ENCODE measurements at places on chromosomes 3 and 15. TPM values are rescaled to one million over a fixed set of nuclear protein-coding genes. Genes with fewer than 3 reads are reported as not detected.

SERPINI2 gene
- not detected for total RNA-seq

DNA sequence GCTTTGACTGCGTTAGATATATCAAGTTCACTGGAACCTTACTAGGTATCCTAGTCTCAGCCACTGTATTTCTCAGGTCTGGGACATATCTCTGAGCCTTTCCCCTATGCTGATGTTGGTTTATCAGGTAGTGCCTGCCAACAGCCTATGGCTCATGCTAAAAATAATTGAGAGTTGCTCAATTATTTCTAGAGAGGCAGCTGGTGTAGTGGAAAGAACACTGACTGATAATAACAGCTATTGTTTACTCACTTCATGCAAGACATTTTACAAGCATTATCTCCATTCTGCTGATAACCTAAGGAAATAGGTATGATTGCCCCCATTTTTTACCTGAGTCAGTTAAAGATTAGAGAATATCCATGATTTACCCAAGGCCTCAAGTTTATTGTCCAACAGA is 231.4 kb downstream of the LRRN1 start:
- no peak overlapping the region for H3K4me3 ChIP-seq
- no peaks in the 10 kb centered on the region for H3K27me3 ChIP-seq
- H3K4me1 ChIP-seq: no peaks in the 10 kb centered on the region
- H3K36me3 ChIP-seq: no peaks in the 10 kb centered on the region
- DNase-seq: no peak

DNA sequence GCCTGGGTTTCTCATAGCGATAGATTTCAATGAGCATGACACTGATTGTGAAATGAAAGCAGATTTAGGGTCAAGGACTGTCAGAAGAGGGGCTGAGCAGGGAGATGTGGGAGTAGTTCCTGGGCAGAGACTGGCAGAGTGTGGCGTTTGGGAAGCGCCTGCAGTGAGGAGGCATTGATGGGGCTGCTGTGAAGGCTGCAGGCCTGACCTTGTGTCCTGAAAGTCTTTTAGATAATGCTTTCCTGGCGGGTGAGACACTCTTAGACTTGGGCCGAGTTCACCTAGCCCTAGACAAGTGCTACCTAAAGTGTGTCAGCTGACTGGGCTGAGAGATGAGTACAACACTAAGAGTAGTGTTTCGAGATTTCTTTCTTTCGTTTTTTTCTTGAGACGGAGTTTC is 20.7 kb downstream of the USP13 start:
- H3K4me1 ChIP-seq: peaks cover 5% of the 10 kb centered on the region
- no peak overlapping the region for H3K4me3 ChIP-seq

DNA sequence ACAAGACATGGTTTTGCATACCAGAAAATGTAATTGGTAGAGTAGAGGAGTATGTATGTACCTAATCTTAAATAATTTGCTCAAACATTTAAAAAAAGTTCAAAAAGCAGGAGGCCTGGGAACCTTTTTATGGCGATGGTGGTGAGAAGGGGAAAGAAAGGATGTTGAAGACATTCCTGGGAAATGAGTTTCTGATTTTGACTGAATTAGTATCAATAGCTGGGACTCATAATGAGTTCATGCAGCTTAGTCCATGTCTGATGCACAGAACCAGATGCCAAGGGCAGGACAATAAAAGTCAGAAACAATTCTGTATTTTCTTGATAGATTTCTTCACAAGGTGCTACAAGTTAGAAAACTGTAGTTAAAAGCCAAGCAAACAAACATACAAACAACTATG is 395.3 kb downstream of the GAP43 start:
- no peaks in the 10 kb centered on the region for H3K36me3 ChIP-seq
- no peak for DNase-seq
- no peak overlapping the region for H3K27ac ChIP-seq
- H3K4me1 ChIP-seq: no peaks in the 10 kb centered on the region
- no peak overlapping the region for H3K4me3 ChIP-seq
- H3K27me3 ChIP-seq: no peaks in the 10 kb centered on the region

DNA sequence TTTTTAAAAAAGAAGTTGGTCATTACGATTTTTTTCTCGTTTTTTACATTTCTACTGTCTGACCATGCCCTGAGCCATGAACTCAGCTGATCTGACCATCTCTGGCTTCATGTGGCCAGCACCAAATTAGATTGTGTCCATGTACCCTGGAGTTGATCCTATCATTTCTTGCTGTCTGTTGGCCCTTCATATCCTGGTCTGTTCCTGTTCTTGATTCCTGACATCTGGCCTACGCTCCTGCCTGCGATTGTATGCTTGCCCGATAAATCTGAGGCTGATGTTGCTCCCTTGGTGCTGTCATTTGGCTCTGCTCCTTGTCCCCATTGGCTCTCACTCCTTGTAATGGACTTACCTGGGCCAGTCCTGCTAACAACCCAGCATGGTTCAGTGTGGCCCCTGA is 89.8 kb upstream of the IGSF10 start:
- no peaks in the 10 kb centered on the region for H3K27me3 ChIP-seq
- DNase-seq: no peak
- H3K4me3 ChIP-seq: no peak overlapping the region
- H3K36me3 ChIP-seq: no peaks in the 10 kb centered on the region

Data from A673 (cell line).